ENCODE measurements at places on chromosomes 2 and 18. TPM values are rescaled to one million over a fixed set of nuclear protein-coding genes. Genes with fewer than 3 reads are reported as not detected.

The SLC4A1AP gene
- 24.5 TPM for polyA plus RNA-seq

The INPP4A gene
- 3.1 TPM for polyA plus RNA-seq

The NPPC gene
- polyA plus RNA-seq: not detected

The EPB41L3 gene
- not detected for polyA plus RNA-seq

The C2orf72 gene
- polyA plus RNA-seq: not detected

The ACMSD gene
- polyA plus RNA-seq: not detected

The ABCG5 gene
- not detected for polyA plus RNA-seq

The ACADL gene
- polyA plus RNA-seq: not detected

The SERPINB3 gene
- polyA plus RNA-seq: not detected

The CHAC2 gene
- 2.7 TPM for polyA plus RNA-seq

The WDR35 gene
- polyA plus RNA-seq: 1.3 TPM

The CRACDL gene
- polyA plus RNA-seq: not detected

The KCNJ3 gene
- not detected for polyA plus RNA-seq

The ABCG8 gene
- not detected for polyA plus RNA-seq

The ST8SIA3 gene
- polyA plus RNA-seq: not detected

The CPLX4 gene
- not detected for polyA plus RNA-seq

The IFIH1 gene
- polyA plus RNA-seq: 44.4 TPM

The MRPL33 gene
- polyA plus RNA-seq: 175 TPM

The GKN1 gene
- not detected for polyA plus RNA-seq

The B4GALT6 gene
- not detected for polyA plus RNA-seq

The KCNG2 gene
- not detected for polyA plus RNA-seq

The AUP1 gene
- polyA plus RNA-seq: 105 TPM

The CACNB4 gene
- not detected for polyA plus RNA-seq

The FRZB gene
- not detected for polyA plus RNA-seq

The IL1B gene
- not detected for polyA plus RNA-seq

The PAX3 gene
- polyA plus RNA-seq: not detected

The FAM110C gene
- polyA plus RNA-seq: not detected

The INPP5D gene
- polyA plus RNA-seq: 230 TPM

The DPYSL5 gene
- not detected for polyA plus RNA-seq

The KCTD1 gene
- not detected for polyA plus RNA-seq

The RAX gene
- not detected for polyA plus RNA-seq

The NPAS2 gene
- not detected for polyA plus RNA-seq

The MYO5B gene
- not detected for polyA plus RNA-seq

The GPR55 gene
- not detected for polyA plus RNA-seq

The FARP2 gene
- polyA plus RNA-seq: 28.5 TPM

The DTNB gene
- 16.0 TPM for polyA plus RNA-seq

The STPG4 gene
- 0.41 TPM for polyA plus RNA-seq

The SH3BP4 gene
- polyA plus RNA-seq: 2.5 TPM
